ENCODE measurements at places on chromosomes 5 and 9.

- no peak for DNase-seq
These were observed 71.1 kb upstream of the LRRTM2 start for GRCh38 chr5:138946241-138946623.

- DNase-seq = no peak
These were observed 305.1 kb downstream of the PSAT1 start for GRCh38 chr9:78601957-78602565.

- no peak for DNase-seq
These were observed 70.7 kb downstream of the GCNT1 start for GRCh38 chr9:76529653-76530052.

DNA sequence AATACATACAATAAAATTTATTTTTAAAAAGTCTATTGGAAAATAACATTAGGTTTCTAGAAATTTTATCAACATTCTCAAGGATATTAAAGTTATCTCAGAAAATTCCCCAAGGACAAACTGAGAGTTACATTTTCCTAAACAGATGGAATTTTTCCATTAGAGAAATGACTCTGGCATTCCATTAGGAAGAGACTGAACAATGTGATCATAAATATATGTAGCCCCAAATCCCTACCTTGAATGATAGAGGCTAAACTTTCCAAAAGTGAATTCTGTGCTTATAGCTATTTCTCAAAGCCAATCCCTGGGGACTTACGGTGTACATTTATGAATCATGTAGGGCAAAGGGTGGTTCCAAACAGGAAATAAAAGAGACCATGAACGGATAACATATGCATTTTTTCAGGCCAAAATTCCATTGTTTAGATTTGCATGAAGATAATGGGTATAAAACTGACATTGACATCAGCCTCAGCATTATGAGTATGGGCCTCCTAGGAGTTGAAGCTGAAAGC is 1181.0 kb upstream of the DMAC1 start:
- no peak for DNase-seq

- no peak for DNase-seq
These were observed 44.5 kb upstream of the NR3C1 start for GRCh38 chr5:143447983-143448382.

- DNase-seq = no peak
These were observed 51.9 kb upstream of the ZBED3 start for GRCh38 chr5:77139001-77139400.

DNA sequence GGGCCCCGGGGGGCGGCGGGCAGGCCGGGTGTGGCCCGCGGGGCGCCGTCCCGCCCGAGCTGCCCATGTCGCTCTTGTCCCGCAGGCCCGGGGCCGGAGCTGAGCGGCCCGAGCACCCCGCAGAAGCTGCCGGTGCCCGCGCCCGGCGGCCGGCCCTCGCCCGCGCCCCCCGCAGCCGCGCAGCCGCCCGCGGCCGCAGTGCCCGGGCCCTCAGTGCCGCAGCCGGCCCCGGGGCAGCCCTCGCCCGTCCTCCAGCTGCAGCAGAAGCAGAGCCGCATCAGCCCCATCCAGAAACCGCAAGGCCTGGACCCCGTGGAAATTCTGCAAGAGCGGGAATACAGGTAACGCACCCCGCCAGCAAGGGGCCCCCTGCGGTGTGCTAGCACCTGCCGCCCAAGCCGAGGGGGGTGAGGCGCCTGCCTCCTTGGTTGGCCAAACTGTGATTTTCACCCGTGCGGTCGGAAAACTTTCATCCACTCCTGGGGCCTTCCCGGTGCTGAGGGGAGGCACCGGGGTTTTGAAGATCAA is 32.1 kb downstream of the SMARCA2 start:
- no peak for DNase-seq

All from activated CD8-positive, alpha-beta memory T cell treated with anti-CD3 and anti-CD28 coated beads for 1 hour (primary cell).